Uterus (tissue), 4 donors: ENCODE measurements at places on chromosomes 6 and 20.

- DNase-seq, result no peak
Measured at GRCh38 chr6:142821860-142822259, 123.1 kb downstream of the HIVEP2 start.

GRCh38 chr6:100460650-100461204 is 4.0 kb downstream of the SIM1 start:
- no peak for DNase-seq

DNA sequence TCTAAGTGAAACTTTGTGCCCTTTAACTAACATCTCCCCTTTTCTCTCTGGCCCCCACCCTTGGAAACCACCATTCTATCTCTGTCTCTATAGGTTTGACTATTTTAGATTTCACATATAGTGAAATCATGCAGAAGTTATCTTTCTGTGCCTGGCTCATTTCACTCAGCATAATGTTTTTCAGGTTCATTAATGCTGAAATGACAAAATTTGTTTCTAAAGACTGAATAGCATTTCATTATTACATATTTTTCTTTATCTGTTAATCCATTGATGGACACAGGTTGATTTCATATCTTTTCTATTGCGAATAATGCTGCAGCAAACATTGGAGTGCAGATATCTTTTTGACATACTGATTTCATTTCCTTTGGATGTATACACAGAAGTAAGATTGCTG is 30.7 kb downstream of the MEI4 start:
- no peak for DNase-seq

GRCh38 chr6:148750838-148751792 is 4.3 kb downstream of the UST start:
- no peak for DNase-seq

- no peak for DNase-seq
Measured at GRCh38 chr6:39925191-39925930, 8.9 kb downstream of the MOCS1 start.

GRCh38 chr6:166707045-166707444 is 80.0 kb upstream of the RPS6KA2 start:
- DNase-seq, result no peak

DNA sequence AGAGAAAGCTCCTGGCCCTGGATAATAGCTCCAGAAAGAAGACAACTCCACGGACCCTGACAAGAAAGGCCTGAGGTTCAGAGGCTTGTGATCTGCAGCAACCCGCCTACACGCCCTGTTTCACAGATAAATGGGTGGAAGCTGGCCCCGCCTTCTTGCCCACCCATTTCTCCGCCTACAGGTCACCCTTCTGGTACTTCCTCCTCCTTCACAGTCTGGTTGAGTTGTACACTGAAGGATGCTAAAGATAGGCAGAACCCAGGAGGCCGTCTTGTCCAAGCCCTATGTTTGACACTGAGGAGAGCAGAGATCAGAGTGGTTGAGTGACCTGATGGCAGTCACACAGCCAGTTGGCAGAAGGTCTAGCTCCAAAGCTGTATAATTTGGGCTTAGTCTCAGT is 34.2 kb upstream of the MDGA1 start:
- no peak for DNase-seq
